ENCODE measurements at places on chromosomes 5 and 9.

DNA sequence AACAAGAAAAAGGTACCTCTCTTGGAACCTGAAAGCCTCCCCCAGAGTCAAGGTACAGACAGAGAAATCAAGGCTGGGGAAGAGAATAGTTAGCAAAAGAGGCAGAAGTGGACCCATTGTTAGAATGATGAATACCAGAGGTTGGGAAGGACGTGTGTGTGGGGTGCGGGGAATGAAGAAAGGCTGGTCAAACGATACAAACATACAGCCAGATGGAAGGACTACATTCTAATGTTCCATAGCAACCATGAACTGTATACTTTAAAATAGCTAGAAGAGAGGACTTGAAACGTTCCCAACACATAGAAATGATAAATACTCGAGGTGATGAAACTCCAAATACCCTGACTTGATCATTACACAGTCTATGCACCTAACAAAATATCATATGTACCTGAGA, 7.1 kb downstream of the CCDC69 start:
- no peak for DNase-seq

DNA sequence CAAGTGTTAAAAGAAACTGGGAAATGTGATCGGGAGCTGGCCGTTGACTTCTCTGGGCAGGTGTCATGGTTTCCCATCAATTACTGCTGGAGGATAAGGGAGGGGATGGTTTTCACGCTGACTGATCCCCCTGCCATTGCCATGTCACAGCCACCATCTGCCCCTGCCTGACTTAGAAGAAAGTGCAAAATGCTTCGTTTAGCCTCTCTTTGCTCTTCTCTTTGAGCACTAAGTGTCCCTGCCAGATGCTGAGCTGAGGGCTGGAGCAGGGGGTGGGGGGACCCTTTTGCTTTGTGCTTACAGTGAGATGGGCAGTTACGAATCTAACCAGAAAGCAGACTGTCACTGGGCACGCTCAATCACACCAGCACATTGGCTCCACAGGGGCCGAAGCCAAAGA, 138.4 kb upstream of the ALDH1B1 start:
- DNase-seq, result no peak

GRCh38 chr9:130498298-130498917, 53.6 kb downstream of the ASS1 start:
- DNase-seq, result peak; percentile 23

- DNase-seq, result no peak
Observed at GRCh38 chr5:104817127-104817526, 1254.5 kb upstream of the NUDT12 start.

GRCh38 chr5:95884511-95884910, 62.0 kb upstream of the GLRX start:
- no peak for DNase-seq

- DNase-seq, result no peak
Observed at GRCh38 chr5:63500242-63500641, 462.0 kb downstream of the HTR1A start.

- no peak for DNase-seq
Observed at GRCh38 chr5:73122875-73123810, 2.8 kb downstream of the TMEM171 start.

- no peak for DNase-seq
Observed at GRCh38 chr5:30092548-30092947, 1100.9 kb upstream of the CDH6 start.

DNA sequence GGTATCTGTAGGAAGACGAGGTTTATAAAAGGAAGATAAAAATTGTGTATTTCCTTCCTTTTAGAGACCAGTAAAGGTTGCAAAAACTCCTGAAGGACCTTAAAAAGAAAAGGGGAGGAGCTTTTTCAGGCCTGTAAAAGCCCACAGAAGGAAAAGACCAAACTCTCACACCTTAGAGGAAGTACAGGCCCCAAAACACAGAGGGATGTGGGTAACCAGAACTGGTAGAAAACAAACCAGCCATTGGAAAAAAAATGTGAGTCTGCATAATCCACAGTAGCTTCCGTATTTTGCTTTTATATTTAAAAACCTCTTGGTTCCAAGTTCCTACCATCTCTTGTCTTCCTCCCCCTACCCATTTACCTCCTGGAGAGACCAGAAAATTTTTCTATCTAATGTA, 8.5 kb downstream of the GIN1 start:
- no peak for DNase-seq

- peak; percentile 43 for DNase-seq
Observed at GRCh38 chr5:143495821-143496275, 92.4 kb upstream of the NR3C1 start.

DNA sequence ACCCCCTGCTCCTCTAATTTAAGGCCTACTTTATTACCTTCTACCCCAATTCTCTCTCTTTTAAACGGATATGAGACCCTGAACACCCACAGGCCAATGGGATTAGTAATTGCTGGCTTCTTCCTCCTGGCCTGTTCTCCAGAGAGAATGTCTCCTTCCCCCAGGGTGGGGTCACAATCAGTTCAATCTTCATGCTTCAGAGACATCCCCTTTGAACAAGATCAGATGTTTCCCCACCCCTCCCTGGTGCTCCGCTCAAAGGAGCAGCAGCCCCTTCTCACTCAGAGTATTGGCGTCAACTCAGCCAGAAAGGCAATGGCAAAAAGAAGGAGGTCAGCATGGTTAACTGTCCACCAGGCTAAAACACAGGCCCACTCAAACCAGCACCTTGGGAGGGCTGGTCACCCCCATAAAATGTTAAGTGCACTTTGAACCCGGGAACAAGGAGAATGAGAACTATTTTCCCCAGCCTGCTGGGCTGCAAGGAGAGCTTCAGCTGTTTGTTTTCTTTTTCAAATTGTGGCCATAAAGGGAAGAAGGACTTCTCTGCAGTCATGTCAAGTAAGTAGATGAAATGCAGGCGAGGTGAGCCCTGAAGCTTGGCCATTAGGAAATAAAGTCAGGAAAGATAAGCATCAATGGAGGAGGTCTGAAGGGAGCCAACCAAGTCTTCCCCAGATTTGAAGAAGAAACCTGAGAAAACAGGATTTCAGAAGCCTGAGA, 20.1 kb downstream of the LHFPL2 start:
- no peak for DNase-seq
